ENCODE measurements at places on chromosomes 13 and 19. TPM values are rescaled to one million over a fixed set of nuclear protein-coding genes. Genes with fewer than 3 reads are reported as not detected.

The NECTIN2 gene
- 184 TPM for total RNA-seq

The C19orf67 gene
- total RNA-seq: not detected

The ALDH16A1 gene
- 34.3 TPM for total RNA-seq

The KLHL1 gene
- total RNA-seq: not detected

The ZNF541 gene
- total RNA-seq: 0.50 TPM

The HPN gene
- total RNA-seq: 12.3 TPM

The ILF3 gene
- total RNA-seq: 675 TPM

The S1PR5 gene
- 8.7 TPM for total RNA-seq

The NRTN gene
- 5.3 TPM for total RNA-seq

The RFPL4A gene
- total RNA-seq: not detected

The FBN3 gene
- 39.0 TPM for total RNA-seq

The IQCN gene
- 0.31 TPM for total RNA-seq

All from H1 (cell line).